ENCODE measurements at places on chromosomes 3 and 15. TPM values are rescaled to one million over a fixed set of nuclear protein-coding genes. Genes with fewer than 3 reads are reported as not detected.

The KIAA1143 gene
- 28.7 TPM for total RNA-seq

GRCh38 chr15:69508659-69509058 lies 56.0 kb downstream of the RPLP1 start:
- no peak for DNase-seq

GRCh38 chr15:70147778-70148177 lies 50.1 kb upstream of the TLE3 start:
- no peak for DNase-seq

GRCh38 chr3:44803298-44803697 lies 41.7 kb downstream of the KIF15 start:
- DNase-seq = no peak

DNA sequence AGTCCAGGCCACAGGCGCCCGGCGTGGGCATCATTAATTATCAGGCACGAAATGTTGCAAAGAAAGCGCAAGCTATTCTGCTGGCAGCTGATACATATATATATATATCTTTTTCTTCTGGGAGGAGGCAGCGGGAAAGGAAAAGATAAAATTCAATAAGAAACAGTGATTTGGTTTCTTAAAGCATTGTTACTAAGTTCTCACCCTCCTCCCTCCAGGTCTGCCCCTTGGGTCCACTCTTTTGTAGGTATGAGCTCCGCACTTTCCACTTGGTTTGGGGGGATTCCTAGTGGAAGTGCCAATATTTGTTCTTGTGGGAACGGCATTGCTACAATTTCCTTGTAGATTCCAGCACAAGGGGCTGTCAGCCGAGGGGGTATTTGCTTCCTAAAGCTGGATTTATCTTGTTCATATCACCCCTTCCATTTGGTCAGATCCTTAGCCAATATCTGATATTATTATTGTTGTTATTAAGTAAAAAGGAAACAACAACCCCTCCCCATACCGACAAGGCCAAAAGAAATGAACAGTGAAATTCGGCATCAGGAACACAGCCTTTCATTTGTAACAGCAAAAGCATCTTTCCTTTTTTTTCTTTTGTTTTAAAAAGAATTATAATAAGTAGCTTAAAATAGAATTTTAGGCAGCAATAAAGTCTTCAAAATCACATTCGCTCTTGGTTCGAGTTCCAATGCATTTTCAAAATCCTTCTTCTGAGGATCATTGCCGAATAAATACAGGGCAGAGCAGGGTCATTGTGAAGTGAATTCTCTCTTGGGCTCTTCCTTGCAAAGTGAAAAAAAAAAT lies 15.6 kb downstream of the ZIC1 start:
- no peak for DNase-seq
